ENCODE measurements at places on chromosomes 2 and 18. TPM values are rescaled to one million over a fixed set of nuclear protein-coding genes. Genes with fewer than 3 reads are reported as not detected.

Gene SPR
- 16.1 TPM for total RNA-seq

Gene DPP4
- 0.56 TPM for total RNA-seq

Gene CIDEA
- total RNA-seq, result 0.80 TPM

Gene UGT1A8
- total RNA-seq, result 0.16 TPM

Gene MAB21L4
- 148 TPM for total RNA-seq

Gene SF3B1
- total RNA-seq, result 113 TPM

Gene ZNF519
- total RNA-seq, result 6.7 TPM

Gene HOXD13
- total RNA-seq, result not detected
